ENCODE measurements at places on chromosomes 1 and 21.

DNA sequence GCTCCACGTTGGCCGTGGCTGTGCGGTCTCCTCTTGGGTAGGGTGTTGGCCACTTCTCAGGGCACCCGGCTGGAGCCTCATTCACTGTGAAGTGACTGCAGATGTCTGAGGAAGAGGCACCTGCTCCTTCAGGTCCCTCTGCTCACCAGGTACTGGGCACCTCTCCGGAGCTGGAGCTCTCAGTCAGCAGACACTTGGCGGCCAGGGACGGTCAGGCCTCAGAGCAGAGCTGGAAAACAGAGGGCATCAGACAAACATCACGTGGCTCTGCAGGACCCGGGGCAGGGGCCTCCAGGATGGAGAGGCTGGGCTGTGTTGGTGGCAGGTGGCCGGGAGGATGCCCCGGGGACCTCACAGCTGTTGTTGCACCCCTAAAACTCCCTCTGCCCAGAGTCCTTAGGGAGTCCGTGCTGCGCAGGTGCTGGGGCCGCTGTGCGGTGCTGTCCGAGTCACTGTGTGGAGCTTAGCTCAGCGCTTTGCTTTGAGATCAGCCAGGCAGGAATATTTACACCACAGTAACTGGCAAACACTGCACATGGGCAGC lies 59.7 kb downstream of the SLX9 start:
- no peak for DNase-seq

DNA sequence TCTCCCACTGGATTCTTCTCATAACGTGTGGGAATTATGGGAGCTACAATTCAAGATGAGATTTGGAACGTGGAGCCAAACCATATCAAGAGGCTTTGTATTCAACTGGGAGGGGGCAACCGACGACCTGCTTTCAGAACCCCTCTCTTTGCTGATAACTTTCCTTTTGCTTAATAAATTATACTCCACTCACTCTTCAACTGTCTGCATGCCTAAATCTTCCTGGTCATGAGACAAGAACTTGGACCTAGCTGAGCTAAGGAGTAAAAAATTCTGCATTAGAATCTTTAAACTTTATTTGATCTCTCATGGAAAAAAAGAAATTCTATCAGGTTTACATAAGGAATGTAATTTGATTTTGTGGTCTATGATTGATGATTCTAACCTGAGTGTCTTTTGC lies 86.7 kb upstream of the CYYR1 start:
- no peak for DNase-seq

DNA sequence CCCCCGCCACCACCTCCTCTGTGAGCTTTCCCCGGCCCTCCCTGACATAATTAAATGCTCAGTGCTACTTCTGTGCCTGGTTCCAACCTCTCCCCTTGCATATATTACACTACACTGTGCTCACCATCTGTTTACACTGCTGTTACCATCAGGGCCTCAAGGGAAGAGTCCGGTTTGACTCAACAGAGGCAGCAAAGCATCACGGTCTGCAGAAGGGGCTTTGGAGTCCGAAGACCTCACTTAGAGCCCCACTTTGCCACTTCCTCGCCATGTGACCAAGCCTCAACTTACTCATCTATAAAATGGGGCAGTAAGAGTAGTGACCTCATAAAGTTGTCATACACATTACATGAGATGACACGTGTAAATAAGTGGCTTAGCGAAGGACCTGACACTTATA lies 27.4 kb downstream of the KCNN3 start:
- DNase-seq: no peak

DNA sequence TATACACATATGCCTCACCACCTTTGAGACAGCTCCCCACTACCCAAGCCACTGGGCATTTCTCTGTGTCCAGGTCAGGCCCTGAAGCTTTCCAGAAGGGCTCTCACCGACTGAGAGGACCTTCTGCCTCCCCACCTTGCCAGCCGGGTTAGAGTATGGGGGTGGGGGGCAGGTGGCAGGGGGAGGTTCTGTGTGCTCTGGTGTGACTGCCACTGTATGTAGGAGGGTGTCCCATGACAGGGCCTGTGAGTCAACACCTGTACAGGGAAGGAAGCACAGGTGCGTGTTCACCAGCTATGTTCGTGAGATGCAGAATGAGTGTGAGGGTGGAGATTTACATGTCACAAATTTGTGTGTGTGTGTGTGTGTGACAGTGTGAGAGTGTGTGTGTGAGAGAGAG lies 7.0 kb downstream of the AHDC1 start:
- DNase-seq: no peak

GRCh38 chr1:8477166-8477982 lies 159.5 kb downstream of the SLC45A1 start:
- no peak for DNase-seq

GRCh38 chr1:1165485-1165884 lies 8.2 kb upstream of the TTLL10 start:
- DNase-seq: no peak

GRCh38 chr1:217138799-217139466 lies 415.7 kb upstream of the ESRRG start:
- DNase-seq: no peak

- no peak for DNase-seq
Measured at GRCh38 chr1:26522073-26522472, 7.5 kb upstream of the RPS6KA1 start.

DNA sequence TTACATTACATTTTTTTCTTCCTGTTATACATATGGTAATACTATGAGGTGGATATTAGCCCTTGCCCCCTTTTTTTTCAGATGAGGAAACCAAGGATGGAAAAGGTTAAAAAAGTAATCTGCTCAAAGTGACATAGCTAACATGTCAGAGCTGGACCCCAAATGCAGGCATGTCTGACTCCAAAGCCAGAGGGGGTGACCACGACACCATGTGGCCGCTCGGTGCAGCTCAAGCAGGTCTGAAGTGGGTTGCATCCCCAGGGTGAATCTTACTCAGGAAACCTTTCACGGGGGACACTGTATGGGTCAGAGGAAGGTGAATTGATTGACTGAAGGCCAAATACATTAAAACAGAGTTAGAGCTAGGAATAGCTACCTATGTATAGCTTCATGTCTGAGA lies 34.8 kb downstream of the CD34 start:
- no peak for DNase-seq

DNA sequence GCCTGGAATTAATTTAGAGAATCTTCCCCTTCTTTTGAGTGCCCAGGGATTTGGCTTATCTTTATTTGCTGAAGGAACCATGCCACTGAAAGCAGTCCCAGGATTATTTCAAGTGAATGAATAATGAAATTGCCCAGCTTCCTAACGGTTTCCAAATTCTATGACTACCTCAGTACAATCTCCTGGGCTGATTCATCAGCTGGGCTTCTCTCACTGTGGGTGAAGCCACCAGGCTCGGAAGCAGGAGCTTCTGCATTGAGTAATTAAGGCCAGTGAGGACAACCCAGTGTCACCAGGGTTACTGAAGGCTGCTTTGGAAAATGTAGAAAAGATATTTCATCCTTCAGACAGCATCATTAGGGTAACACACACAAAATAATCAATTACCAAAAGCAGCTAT lies 169.8 kb downstream of the DAB1 start:
- DNase-seq: no peak

DNA sequence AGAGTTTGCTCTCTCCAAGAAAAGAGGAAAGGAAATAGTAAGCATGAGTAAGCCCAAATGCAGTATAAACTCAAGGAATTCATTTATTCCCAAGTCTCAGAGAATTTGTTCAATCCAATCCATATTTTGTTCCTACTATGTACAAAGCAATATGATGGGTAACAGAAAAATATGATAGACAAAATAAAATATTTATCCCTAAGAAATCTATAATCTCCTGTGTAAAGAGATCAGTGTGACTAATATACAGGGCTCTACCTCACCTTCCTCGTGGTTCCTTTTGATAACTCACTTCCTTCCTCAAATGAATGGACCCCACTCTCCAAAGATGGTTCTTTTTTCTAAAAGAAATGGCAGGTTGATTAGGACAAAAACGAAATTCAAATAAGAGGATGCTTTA lies 7.6 kb downstream of the CLSPN start:
- no peak for DNase-seq

- DNase-seq: no peak
Measured at GRCh38 chr1:246306415-246307037, 200.6 kb downstream of the SMYD3 start.

DNA sequence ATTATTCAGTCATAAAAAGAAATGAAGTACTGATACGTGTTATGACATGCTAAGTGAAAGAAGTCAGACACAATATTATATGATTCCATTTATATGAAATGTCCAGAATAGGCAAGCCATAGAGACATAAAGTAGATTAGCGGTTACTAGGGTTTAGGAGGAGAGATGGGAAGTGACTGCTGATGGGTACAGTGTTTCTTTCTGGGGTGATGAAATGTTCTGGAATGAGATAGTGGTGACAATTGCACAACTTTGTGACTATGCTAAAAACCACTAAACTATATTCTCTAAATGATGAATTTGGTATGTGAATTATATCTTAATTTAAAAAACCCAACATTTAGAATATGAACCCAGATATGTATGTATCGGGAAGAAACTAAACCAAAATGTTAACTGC lies 27.6 kb downstream of the IPP start:
- DNase-seq: no peak

- DNase-seq: no peak
Measured at GRCh38 chr21:38914528-38915293, 109.0 kb downstream of the ETS2 start.

- no peak for DNase-seq
Measured at GRCh38 chr21:26246073-26246472, 75.5 kb upstream of the APP start.

DNA sequence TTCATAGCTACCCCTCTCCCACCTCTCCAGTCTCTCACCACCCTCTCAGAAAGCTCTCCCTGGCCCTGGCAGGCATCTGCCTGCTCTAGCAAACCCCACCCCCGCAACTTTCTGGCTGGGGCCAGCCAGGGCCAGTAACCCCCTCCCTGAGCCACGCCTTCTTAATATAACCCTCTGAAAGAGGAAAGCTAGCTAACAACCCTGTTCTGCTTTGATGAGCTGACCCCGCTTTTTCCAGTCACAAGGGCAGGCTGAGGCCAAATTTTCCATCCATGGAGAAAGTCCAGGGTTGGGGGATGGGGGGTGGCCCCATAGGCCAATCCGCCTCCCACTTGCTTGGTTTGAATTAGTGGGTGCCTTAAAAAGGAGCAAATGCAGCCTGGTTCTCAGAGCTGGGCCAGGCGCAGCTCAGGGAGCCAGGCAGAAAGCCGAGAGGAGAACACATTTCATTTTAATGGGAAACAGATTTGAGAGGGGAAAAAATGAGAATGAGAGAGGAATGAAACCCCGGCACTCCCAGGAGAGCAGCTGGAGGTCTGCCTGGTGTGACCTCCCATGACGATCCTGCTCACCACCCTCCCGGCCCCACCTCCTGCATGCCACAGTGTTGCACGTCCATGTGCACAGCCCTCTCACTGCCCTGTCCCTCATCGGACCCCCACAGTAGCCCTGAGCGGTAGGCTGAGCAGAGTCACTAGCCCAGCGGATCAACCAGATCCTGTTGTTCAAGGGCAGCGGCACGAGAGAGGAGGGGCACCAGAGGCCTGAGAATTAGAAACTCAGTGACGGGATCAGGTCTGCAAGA lies 62.3 kb downstream of the OPTC start:
- DNase-seq: no peak

GRCh38 chr21:14114251-14114650 lies 96.5 kb downstream of the LIPI start:
- no peak for DNase-seq

GRCh38 chr1:105684714-105685113 lies 1371.8 kb upstream of the PRMT6 start:
- DNase-seq: no peak

DNA sequence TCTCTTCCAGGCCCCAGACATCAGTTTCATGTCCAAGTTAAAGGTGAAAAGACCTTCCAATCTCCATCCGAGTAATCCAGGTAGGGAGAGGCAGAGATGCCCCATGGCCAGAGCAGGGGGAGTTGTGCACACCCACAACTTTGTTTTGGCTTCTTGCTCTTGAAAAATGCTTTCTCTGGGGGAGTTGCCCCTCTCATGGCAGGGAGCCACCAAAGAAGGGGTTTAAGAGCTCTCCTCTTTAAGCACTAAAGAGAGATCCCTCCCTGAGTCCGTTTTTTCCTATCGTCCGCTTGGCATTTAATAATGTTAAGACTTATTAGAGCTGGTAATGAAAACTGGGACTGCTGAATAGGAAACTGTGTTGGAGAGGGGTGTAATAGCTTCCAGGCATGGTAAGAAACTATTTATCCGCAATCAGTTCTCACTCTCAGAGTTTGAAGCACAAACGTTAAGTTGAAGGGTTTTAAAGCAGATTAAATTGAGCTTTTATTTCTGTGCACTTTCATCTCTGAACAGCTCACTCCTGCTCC lies 8.3 kb downstream of the PAX7 start:
- DNase-seq: no peak

- no peak for DNase-seq
Measured at GRCh38 chr1:42320708-42321107, 14.3 kb downstream of the FOXJ3 start.

DNA sequence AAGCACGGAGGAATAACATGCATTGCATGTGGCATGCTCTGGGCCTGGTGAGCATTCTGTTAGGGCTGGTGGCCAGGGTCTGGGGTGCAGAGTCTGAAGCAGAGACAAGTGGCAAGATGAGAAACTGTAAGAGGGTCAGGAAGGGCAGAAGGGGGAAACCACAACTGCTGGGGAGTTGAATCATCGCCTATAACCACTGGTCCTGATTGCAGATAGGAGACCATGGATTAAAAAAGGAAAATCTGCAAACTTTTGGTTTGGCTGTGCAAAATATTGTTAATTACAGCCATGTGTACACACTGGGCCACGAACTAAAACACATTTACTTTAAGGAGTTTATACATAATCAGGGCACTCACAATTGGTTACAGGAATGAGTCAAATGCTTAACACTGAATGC lies 76.6 kb downstream of the TGFBR3 start:
- no peak for DNase-seq

DNA sequence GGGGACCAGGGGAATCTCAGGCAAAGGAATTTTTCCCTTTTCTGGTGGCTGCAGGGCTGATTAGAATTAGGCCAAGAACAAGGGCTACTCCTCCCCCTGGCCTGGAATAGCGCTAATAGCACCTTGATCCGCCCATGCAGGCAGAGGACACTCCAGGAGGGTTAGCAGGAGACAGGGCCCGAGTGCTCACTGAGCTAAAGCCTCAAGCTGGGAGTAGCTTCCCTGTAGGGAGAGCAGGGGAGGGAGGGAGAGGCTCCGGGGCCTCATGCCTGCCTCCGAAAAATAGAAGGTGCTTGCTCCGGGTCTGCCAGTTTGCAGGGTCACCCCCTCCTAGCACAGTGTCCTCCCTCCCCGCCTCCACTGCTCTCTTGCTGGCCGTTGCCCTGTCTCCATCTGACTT lies 3.8 kb downstream of the PTPN7 start:
- no peak for DNase-seq

DNA sequence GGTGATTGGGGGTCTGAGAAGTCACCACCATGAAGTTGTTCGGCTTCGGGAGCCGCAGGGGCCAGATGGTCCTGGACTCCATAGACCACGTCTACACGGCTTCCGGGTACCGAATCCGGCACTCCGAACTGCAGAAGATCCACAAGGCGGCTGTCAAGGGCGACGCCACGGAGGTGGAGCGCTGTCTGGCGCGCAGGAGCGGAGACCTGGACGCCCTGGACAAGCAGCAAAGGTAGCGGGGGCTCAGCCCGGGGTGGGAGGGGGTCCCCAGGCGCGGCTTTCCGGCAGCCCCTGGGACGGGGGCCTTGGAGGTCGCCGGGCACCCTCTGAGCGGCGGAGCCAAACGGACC lies 146.5 kb downstream of the LIPI start:
- DNase-seq: no peak

Data from stimulated activated CD8-positive, alpha-beta memory T cell treated with anti-CD3 and anti-CD28 coated beads, Interleukin-7, amount 100 ng/mL, for 4 hours (primary cell).